ENCODE measurements at places on chromosomes 16 and 17. TPM values are rescaled to one million over a fixed set of nuclear protein-coding genes. Genes with fewer than 3 reads are reported as not detected.

- DNase-seq = no peak
Measured at GRCh38 chr17:57515662-57516211, 229.4 kb downstream of the CCDC182 start.

GRCh38 chr17:75778861-75779249 is 5.8 kb upstream of the UNK start:
- DNase-seq = no peak

GRCh38 chr17:422196-422930 is 69.8 kb upstream of the RPH3AL start:
- DNase-seq = no peak

The TNFSF12 gene
- 50.2 TPM for total RNA-seq

- DNase-seq = peak; percentile 96
Measured at GRCh38 chr17:7889166-7889955, 772 bp downstream of the CHD3 start.

- no peak for DNase-seq
Measured at GRCh38 chr17:57723427-57724025, 21.6 kb downstream of the CCDC182 start.

The DNASE1L2 gene
- 0.83 TPM for total RNA-seq

The TBC1D3C gene
- total RNA-seq = not detected

- DNase-seq = no peak
Measured at GRCh38 chr17:79892457-79893241, 53.4 kb upstream of the CBX4 start.

GRCh38 chr16:4345836-4346781 is 5.0 kb downstream of the PAM16 start:
- no peak for DNase-seq

The EPX gene
- not detected for total RNA-seq

DNA sequence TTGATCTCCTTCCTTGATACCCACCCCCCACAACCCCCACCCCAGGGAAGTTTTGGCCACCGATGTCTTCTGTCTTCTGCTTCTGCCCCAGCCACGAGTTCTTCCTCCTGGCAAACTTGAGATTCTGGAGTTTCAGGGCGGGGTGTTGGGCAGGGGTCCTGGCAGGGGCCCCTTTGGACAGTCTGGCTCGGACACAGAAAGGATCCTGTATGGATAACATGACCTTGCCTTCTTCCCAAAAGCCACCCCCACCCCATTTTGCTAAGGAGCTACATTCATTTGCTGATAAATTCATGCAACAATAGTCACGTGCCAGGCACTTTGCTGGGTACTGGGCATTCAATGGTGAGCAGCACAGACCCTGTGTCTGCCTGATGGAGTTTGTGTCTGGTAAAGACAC is 5.9 kb upstream of the COL1A1 start:
- no peak for DNase-seq

DNA sequence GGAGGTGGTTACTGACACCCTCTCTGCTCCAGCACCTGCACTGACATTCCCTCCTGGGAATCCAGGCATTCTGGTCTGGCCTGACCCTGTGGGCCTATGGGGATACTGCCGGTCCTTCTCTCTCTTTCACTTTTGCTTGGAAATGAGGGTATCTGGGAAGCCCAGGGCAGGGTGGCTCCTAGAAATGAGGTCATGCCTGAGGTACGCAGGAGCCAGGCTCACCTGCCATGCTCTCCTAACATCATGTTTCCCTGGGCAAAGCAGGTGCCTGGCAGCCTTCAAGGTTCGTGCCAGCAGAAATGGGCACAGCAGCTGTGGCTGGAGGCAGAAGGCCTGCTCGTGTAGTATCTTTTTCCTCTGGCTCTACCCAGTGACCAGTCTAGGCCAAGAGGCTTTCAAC is 3.3 kb downstream of the ITGA3 start:
- no peak for DNase-seq

All from right atrium auricular region (tissue), 2 donors.